Type B pancreatic cell (in vitro differentiated cells): ENCODE measurements at places on chromosomes 6 and 20.

- DNase-seq, result peak; percentile 75
Observed at GRCh38 chr6:7051780-7052442, 55.9 kb upstream of the RREB1 start.

- DNase-seq, result no peak
Observed at GRCh38 chr20:64176971-64177370, 12.7 kb downstream of the MYT1 start.

DNA sequence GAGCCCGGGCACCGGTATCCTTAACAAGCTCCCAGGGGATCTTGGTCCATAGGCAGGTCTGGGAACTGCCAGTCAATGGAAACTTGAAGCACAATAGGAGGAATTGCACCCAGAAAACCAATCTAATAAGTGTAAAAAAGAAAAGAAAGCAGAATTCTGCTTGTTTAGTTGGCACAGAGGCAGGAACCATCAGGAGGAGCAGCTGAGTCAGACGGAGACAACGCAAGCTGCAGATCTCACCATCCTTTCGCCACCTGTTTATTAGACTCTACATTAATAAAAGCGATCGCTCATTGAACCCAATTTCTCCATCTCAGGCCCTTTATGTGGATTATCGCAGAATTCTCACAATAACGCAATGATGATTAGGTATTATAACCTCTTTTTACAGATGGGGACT, 9.8 kb downstream of the ZFP64 start:
- no peak for DNase-seq

DNA sequence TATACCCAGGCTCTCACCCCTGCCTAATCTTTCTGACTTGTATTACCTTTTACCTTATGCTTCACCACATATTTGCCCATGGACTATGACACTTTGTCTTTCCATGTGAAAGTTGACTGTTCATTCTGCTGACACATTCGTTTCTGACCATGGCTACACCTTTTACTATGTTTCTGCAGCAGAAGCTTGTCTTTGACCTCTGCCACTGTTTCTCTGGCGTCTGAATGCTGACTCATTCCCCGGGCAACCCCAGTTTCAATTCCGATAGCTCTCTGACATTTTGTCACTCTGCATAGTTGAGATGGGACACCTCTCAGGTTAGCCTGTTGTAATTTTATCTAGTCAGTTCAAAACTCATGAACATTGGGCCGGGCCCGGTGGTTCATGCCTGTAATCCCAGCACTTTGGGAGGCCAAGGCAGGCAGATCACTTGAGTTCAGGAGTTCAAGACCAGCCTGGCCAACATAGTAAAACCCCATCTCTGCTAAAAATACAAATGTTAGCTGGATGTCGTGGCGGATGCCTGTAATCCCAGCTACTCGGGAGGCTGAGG, 50.7 kb downstream of the SLC26A8 start:
- no peak for DNase-seq
